H9 (cell line): ENCODE measurements at places on chromosomes 1 and 21. TPM values are rescaled to one million over a fixed set of nuclear protein-coding genes. Genes with fewer than 3 reads are reported as not detected.

DNA sequence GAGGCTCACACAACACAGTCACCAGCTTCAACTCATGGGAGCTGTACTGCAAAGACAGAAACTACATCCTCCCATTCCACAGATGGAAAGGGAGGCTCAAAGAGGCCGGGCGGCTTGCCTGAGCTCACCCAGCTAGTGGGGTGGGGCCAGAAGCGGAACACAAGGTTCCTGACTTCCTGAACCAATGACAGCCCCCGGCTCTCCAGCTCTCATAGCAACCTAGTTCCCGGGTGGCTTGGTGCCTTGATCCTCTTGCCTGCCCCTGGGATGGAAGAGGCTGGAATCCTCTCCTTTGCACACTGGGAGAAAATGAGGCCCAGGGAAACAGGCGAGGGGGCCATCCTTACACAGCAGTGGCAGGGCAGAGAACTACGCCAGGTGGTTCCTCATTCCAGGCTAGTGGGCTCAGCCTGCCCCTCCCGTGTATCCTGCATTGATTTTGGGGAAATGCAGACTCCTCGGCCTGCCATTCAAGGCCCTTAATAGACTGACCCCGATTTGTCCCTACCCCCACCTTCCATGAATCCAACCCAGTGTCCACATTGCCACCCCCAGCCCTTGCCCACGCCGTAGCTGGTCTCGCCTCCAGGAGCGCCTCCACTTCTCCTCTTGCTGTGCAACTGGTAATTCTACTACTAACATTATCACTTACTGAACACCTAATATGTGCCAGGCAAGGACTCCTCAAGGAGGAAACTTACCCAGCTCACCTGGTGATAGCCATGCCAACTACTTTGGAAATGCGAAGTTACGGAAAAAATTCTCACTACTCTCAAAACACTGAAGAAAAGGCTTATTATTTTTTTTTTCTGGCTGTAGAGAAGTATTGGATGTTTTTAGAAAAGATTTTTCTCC, 5.0 kb downstream of the RAP1GAP start:
- H3K4me1 ChIP-seq = no peaks in the 10 kb centered on the region
- H3K27ac ChIP-seq = no peak overlapping the region
- no peaks in the 10 kb centered on the region for H3K36me3 ChIP-seq
- no peak for DNase-seq

DNA sequence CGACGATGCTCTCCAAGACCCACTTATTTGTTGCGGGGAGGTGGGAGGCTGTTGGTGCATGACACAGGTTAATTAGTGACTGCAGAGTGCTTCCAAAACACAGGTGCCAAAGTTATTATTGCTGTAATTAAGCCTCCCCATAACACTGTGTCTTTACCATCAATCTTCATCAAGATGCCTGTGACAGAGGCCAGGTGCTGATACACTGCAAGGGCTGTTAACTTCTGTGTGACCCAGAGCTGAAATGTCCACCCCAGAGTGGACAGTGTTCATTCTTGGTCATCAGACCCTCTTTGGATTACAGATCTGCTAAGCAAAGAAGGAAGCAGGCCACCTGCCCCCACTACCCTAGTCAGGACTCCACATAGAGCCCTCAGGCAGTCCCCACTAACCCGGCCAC, 55.5 kb downstream of the CAPN8 start:
- H3K36me3 ChIP-seq = peaks cover 6% of the 10 kb centered on the region
- no peak for DNase-seq
- H3K4me3 ChIP-seq = no peak overlapping the region
- H3K27me3 ChIP-seq = no peaks in the 10 kb centered on the region
- no peaks in the 10 kb centered on the region for H3K4me1 ChIP-seq

FCRL1 gene
- total RNA-seq = not detected in 2 replicates

NUCKS1 gene
- 414 and 427 TPM in 2 replicates for total RNA-seq

DNA sequence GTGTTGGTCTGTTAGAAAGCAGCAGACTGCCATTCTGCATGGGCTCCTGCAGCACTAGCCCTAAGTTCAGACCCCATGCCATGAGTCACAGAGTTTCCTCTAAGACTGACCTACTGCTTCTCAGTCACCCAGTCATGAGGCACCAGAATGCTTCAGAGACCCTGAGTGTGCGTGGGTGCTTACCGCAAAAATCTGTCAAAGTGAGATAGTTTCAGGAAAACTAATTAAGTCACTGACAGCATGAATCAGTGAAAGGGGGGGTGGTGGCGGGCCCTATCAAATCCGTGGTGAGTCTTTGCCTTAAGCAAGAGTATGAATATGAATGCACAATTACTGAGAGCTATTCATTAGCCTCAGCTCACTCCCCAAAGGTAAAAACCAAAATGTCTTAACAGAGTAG, 98.1 kb downstream of the KCTD3 start:
- no peak overlapping the region for H3K27ac ChIP-seq
- H3K4me3 ChIP-seq = no peak overlapping the region
- no peaks in the 10 kb centered on the region for H3K36me3 ChIP-seq
- H3K27me3 ChIP-seq = no peaks in the 10 kb centered on the region
- no peak for DNase-seq

- no peak overlapping the region for H3K4me3 ChIP-seq
- H3K27ac ChIP-seq = no peak overlapping the region
- H3K4me1 ChIP-seq = no peaks in the 10 kb centered on the region
- DNase-seq = no peak
- H3K27me3 ChIP-seq = no peaks in the 10 kb centered on the region
Observed at GRCh38 chr1:80776266-80776665, 1024.5 kb upstream of the ADGRL2 start.

DNA sequence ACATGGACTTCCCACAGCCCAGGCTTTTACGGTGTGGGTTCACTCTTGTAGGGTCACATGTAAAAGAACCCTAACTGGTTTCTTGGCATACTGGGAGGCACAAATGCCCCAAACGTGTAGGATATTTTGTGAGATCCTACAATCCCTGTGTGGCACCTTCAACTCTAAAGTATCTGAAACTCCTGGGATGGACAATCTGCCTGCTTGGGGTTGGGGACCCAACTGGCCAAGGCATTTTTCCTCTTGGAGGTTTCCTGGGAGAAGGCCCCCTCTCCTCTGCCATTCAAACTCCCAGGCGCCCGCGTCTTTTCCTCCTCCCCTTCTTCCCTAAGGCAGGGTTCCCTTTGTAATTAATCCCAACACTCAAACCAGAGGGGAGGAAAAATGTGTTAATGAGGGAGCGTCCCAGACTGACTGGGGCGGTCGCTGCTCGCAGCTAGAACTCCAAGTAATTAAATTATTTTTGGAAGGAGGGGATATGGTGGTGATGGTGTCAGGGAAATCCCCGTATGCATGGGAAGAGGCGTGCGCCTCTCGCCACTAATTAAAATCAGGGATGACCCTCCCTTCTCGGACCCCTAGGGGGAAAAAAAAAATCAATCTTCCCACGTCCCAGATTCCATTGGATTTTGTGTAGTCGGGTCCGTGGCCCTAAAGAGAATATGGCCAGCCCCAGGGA, 681 bp upstream of the VANGL2 start:
- no peak overlapping the region for H3K27ac ChIP-seq
- H3K36me3 ChIP-seq = 0 out of 2 replicates have a peak, but pooled peaks cover 3% of the 10 kb centered on the region
- no peak for DNase-seq
- peaks cover 23% of the 10 kb centered on the region; the same call in 1 of the 2 replicates for H3K4me1 ChIP-seq

DNA sequence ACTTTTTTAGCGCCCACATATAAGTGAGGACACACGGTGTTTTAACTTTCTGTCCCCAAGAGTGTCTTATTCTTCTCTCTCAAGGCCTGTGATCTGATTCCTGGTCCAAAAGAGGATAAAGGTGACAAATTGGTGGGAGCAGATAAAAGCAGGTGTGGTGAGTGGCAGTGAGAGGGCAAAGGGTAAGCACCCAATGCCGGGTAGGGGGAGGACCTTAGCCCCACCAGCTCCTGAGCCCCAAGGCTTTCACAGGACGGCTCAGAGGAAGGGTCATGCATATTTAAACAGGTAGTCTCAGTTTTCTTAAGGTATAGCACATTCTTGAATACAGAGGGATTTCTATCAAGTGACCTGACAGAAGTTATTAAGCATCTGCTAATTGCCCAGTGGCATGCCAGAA, 19.6 kb downstream of the LBR start:
- H3K4me1 ChIP-seq = no peaks in the 10 kb centered on the region; the same call in 1 of the 2 replicates
- peaks cover 22% of the 10 kb centered on the region; the same call in 2 of the 3 replicates for H3K36me3 ChIP-seq
- H3K4me3 ChIP-seq = no peak overlapping the region
- H3K27ac ChIP-seq = no peak overlapping the region
- no peak for DNase-seq
- no peaks in the 10 kb centered on the region for H3K27me3 ChIP-seq

GRCh38 chr1:227949341-227949921, 1.7 kb upstream of the WNT9A start:
- H3K4me3 ChIP-seq = no peak overlapping the region
- H3K27me3 ChIP-seq = peaks cover 12% of the 10 kb centered on the region; the same call in 1 of the 2 replicates
- no peak for DNase-seq
- no peaks in the 10 kb centered on the region for H3K36me3 ChIP-seq

DNA sequence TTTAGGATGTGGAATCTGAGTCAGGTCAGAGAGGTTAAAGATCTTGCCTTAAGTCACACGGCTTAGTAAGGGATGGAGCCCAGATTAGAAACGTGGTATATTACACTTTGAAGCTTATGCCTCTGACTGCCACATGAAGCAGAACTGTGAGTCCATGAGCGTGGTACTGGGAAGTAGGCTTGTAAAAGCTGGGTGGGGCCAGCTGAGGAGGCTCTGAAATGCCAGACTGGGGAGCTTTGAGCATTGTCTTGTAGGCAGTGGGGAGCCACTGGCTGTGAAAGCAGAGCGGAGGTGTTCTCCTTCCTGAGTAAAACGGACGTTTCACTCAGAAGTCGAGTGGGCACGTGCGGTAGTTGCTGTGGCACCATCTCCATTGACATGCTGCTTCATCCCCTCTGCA, 72.6 kb upstream of the USP24 start:
- no peak overlapping the region for H3K27ac ChIP-seq
- no peak for DNase-seq
- H3K27me3 ChIP-seq = no peaks in the 10 kb centered on the region
- H3K4me1 ChIP-seq = no peaks in the 10 kb centered on the region
- no peaks in the 10 kb centered on the region for H3K36me3 ChIP-seq

ADAMTSL4 gene
- 4.6 and 6.1 TPM in 2 replicates for total RNA-seq

DNA sequence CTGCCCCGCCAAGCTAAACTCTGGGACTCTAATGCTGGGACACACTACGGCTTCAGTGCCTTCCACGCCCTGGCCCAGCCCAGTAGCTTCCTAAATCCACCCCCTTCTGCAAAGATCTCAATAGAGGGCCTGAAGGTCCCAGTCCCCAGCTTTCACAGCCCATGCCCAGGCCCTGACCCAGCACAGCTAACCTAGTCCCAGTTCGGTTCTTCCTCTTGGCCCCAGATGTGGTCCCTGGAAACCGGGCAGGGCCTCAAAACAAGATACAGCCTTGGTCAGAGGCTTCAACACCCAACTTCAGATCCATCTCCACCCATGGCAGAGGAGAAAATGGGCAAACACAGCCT, 646 bp upstream of the PDZK1IP1 start:
- no peak overlapping the region for H3K27ac ChIP-seq
- peaks cover 7% of the 10 kb centered on the region for H3K4me1 ChIP-seq
- no peak overlapping the region for H3K4me3 ChIP-seq
- no peak for DNase-seq
- no peaks in the 10 kb centered on the region for H3K36me3 ChIP-seq
- H3K27me3 ChIP-seq = peaks cover 7% of the 10 kb centered on the region; the same call in 1 of the 2 replicates

GRCh38 chr1:81540216-81540615, 260.5 kb upstream of the ADGRL2 start:
- no peak overlapping the region for H3K4me3 ChIP-seq
- no peak overlapping the region for H3K27ac ChIP-seq

DNA sequence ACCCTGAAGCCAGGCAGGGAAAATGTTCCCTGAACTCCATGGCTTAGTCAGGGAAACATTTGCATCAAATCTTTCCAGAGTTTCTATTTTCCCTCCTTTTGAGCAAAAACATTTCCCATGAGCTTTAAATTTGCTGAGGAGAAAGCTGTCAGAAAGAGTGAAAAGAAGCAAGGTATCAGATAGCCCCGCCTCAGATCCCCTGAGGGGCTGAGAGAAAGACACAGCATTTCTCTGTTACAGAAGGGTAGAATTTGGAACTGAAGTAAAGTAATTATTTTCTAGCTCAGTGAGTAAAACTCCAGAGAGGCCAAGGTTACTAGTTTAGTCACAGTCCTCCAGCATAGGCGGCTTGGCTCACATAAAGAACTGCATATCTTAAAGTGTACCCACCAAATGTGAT, 10.6 kb downstream of the FMO1 start:
- no peak overlapping the region for H3K27ac ChIP-seq
- DNase-seq = no peak
- no peaks in the 10 kb centered on the region for H3K27me3 ChIP-seq
- H3K36me3 ChIP-seq = no peaks in the 10 kb centered on the region
- peaks cover 6% of the 10 kb centered on the region; the same call in 1 of the 2 replicates for H3K4me1 ChIP-seq

GRCh38 chr1:117616967-117617366, 11.1 kb downstream of the TENT5C start:
- H3K27ac ChIP-seq = no peak overlapping the region
- DNase-seq = no peak
- no peaks in the 10 kb centered on the region for H3K4me1 ChIP-seq
- H3K27me3 ChIP-seq = no peaks in the 10 kb centered on the region; the same call in 1 of the 2 replicates
- H3K36me3 ChIP-seq = no peaks in the 10 kb centered on the region

DNA sequence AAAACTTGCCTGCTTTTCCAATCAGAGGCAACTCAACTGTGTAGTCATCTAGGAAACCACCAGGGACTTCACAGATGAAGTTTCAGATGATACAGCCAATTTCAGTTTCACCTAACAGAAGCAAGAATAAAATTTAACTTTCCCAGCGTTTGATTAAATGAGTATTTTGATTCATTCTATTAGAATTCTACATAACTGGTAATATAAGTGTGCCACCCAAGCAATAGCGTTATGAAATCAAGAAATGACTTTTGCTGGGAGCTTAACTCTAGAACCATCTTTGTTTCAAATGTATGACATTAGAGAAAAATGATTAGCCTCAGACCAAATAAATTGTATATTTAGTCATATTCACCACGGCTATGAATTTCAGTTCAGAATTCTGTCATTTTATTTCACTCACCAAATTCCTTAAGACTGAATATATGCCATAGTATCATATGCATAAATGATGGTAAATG, 239.3 kb downstream of the NRIP1 start:
- DNase-seq = no peak
- H3K27ac ChIP-seq = no peak overlapping the region
- no peaks in the 10 kb centered on the region for H3K36me3 ChIP-seq
- H3K4me3 ChIP-seq = no peak overlapping the region
- no peaks in the 10 kb centered on the region for H3K27me3 ChIP-seq

GRCh38 chr1:87224201-87224600, 104.5 kb upstream of the LMO4 start:
- H3K4me3 ChIP-seq = no peak overlapping the region
- H3K27me3 ChIP-seq = no peaks in the 10 kb centered on the region; the same call in 1 of the 2 replicates
- H3K27ac ChIP-seq = no peak overlapping the region
- DNase-seq = no peak

GRCh38 chr1:62038594-62039284, 155.9 kb upstream of the L1TD1 start:
- no peak overlapping the region for H3K27ac ChIP-seq
- H3K4me1 ChIP-seq = peaks cover 8% of the 10 kb centered on the region; the same call in 1 of the 2 replicates
- H3K36me3 ChIP-seq = no peaks in the 10 kb centered on the region
- H3K4me3 ChIP-seq = no peak overlapping the region

OR2T33 gene
- total RNA-seq = not detected in 2 replicates

GRCh38 chr1:229167318-229167717, 103.6 kb upstream of the RAB4A start:
- H3K27ac ChIP-seq = no peak overlapping the region
- H3K4me1 ChIP-seq = no peaks in the 10 kb centered on the region; the same call in 1 of the 2 replicates
- no peaks in the 10 kb centered on the region for H3K36me3 ChIP-seq
- 0 out of 2 replicates have a peak, but pooled peaks cover 2% of the 10 kb centered on the region for H3K27me3 ChIP-seq
- no peak overlapping the region for H3K4me3 ChIP-seq
- DNase-seq = no peak

GBP4 gene
- total RNA-seq = not detected in 2 replicates

- H3K4me1 ChIP-seq = no peaks in the 10 kb centered on the region
- H3K36me3 ChIP-seq = peaks cover 7% of the 10 kb centered on the region; the same call in 1 of the 2 replicates
- H3K27me3 ChIP-seq = no peaks in the 10 kb centered on the region
- DNase-seq = no peak
Observed at GRCh38 chr1:88463401-88463985, 220.6 kb upstream of the PKN2 start.
